ENCODE measurements at places on chromosomes 12 and 14.
A peak's percentile ranks its signal among the peaks of the same experiment; 100 is the strongest.

DNA sequence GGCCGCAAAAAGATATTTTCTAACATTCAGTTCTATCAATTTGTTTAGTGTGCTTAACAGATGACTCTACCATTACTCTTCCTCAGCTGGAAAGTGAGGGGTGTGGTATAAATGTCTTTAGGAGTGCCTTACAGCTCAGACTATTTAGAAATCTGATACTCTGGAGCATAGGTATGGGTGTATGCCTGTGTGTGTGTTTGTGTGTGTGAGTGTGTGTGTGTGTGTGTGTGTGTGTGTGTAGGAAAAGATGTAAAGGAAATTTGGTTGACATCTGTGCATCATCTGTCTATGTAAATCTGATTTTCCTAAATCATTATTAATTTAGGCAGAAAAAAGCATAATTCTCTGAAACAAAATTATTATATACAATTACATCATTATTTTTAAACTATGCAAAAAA, 16.0 kb downstream of the RNASE3 start:
- peaks cover 9% of the 10 kb centered on the region for H3K27me3 ChIP-seq
- H3K36me3 ChIP-seq = no peaks in the 10 kb centered on the region
- no peak for DNase-seq
- no peak overlapping the region for H3K4me3 ChIP-seq
- H3K4me1 ChIP-seq = no peaks in the 10 kb centered on the region
- H3K27ac ChIP-seq = no peak overlapping the region

- no peaks in the 10 kb centered on the region for H3K36me3 ChIP-seq
- no peak overlapping the region for H3K27ac ChIP-seq
- no peak overlapping the region for H3K4me3 ChIP-seq
- DNase-seq = no peak
- H3K27me3 ChIP-seq = no peaks in the 10 kb centered on the region
These were observed 76.7 kb downstream of the TMEM121 start for GRCh38 chr14:105602799-105603793.

DNA sequence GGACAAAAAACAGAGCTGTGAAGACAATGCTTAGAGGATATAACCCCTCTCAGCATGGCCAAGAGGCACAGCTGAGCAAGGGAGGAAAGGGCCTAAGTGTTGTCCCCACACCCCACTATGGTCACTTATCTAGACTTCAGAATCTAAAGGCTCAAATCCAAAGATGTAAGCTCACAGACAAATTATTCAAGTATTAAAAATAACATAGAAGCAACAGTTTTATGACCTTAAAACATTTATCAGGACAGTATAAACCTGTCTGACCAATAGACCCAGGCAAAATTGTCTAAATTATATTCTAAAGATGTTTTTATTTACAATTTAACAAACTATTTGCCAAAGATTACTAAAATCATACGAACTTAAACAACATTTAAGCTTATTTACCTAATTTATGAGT, 28.1 kb upstream of the PRICKLE1 start:
- no peaks in the 10 kb centered on the region for H3K27me3 ChIP-seq
- H3K27ac ChIP-seq = no peak overlapping the region
- DNase-seq = no peak
- H3K4me3 ChIP-seq = no peak overlapping the region

DNA sequence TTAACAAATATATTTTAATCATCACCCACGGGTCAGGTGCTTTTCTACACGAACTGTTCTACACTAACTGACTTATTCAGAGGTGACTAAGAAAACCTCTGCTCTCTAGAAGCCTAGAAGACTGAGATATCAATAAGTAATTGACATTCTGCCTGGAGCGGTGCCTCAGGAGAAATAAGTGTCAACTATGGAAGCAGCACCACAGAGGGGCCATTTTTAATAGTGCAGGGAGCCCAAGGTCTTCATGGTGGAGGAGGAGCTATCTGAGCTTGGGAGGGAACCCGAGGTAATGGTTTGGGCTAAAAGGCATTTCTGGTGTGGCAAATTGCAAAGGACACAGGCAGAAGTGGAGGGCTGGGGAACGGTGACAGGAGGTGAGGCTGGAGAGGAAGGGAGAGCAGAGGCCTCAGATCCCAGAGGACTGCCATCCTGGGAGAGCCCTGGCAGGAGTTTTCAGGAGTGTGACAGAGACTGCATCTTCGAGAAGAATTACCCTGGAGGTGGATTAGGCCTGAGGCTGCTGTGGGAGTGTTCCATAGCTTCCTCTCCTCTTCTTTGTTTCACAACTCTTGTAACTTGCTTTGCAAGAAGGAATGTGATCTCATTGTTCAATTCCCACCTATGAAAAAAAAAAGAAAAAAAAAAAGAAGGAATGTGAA, 123.1 kb downstream of the NPAS3 start:
- no peaks in the 10 kb centered on the region for H3K27me3 ChIP-seq
- H3K36me3 ChIP-seq = no peaks in the 10 kb centered on the region
- no peak overlapping the region for H3K27ac ChIP-seq
- H3K4me1 ChIP-seq = no peaks in the 10 kb centered on the region

DNA sequence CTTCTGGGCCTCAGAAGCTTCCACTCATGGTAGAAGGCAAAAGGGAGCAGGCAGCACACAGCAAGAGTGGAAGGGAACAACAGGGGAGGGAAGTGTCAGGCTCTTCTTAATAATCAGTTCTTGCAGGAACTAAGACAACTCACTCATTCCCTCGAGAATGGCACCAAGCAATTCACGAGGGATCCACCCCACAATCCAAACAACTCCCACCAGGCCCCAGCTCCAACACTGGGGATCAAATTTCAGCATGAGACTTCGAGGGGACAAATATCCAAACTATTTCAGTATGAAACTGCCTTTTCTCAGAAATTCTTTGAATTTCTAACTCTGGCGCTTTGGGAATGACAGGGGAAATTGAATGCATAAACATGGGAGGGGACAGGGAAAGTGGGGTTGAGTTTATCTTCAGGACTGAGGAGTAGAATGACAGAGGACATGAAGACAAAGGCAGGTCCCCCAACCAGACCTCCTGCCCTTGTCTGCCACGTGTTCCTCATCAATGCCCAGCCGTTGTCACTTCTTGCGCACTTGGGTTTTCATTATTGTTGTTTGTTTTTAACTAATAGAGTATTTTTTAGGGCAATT, 24.6 kb upstream of the APOF start:
- H3K27ac ChIP-seq = no peak overlapping the region
- no peaks in the 10 kb centered on the region for H3K27me3 ChIP-seq
- peaks cover 2% of the 10 kb centered on the region for H3K36me3 ChIP-seq

DNA sequence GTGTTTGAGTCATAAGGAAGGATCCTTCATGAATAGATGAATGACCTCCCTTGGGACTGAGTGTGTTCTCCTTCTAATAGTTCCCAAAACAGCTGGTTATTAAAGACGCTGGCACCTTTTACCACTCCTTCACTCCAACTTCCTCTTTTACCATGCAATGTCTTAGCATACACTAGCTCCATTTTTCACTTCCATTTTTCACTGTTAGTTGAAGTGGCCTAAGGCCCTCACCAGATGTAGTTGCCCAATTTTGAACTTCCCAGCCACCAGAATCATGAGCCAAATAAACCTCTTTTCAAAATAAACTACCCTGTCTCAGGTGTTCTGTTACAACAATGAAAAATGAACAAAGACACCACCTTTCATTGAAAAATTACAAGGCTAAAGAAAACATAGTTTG, 64.7 kb downstream of the GPR65 start:
- no peak for DNase-seq
- no peak overlapping the region for H3K27ac ChIP-seq
- peaks cover 22% of the 10 kb centered on the region for H3K27me3 ChIP-seq

DNA sequence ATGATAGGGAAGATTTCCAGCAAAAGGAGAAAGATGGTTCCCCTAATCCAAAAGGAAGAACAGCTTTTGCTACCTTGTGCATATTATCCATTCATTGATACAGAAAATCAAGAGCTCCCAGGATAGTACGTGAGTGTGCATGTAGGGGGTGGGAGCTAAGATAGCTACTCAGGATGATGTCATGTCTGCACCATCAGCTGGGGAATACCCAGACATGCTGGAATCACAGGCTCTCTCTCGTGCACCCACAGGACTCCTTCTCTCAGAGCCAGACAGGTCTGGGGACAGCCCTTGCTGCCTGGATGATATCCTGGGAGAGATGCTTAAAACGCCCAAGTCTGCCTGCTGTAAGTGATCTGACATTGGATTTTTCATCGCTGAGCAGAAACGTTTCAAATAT, 38.9 kb downstream of the FOXN3 start:
- no peak overlapping the region for H3K4me3 ChIP-seq
- H3K36me3 ChIP-seq = peaks cover 41% of the 10 kb centered on the region
- H3K27ac ChIP-seq = no peak overlapping the region
- H3K4me1 ChIP-seq = peaks cover 1% of the 10 kb centered on the region
- H3K27me3 ChIP-seq = no peaks in the 10 kb centered on the region

- no peak overlapping the region for H3K4me3 ChIP-seq
- H3K4me1 ChIP-seq = peaks cover 21% of the 10 kb centered on the region
- no peaks in the 10 kb centered on the region for H3K27me3 ChIP-seq
- peaks cover 76% of the 10 kb centered on the region for H3K36me3 ChIP-seq
- peak overlapping the region; percentile 15 for H3K27ac ChIP-seq
- DNase-seq = no peak
These were observed 53.9 kb downstream of the DYNC1H1 start for GRCh38 chr14:102018251-102018650.

GRCh38 chr12:117097159-117097558, 2.1 kb downstream of the TESC start:
- H3K4me1 ChIP-seq = peaks cover 17% of the 10 kb centered on the region
- peaks cover 29% of the 10 kb centered on the region for H3K27me3 ChIP-seq
- no peak overlapping the region for H3K27ac ChIP-seq
- no peaks in the 10 kb centered on the region for H3K36me3 ChIP-seq
- DNase-seq = no peak

GRCh38 chr14:69501423-69501838, 16.9 kb downstream of the PLEKHD1 start:
- no peak for DNase-seq
- no peaks in the 10 kb centered on the region for H3K4me1 ChIP-seq
- peaks cover 6% of the 10 kb centered on the region for H3K27me3 ChIP-seq

DNA sequence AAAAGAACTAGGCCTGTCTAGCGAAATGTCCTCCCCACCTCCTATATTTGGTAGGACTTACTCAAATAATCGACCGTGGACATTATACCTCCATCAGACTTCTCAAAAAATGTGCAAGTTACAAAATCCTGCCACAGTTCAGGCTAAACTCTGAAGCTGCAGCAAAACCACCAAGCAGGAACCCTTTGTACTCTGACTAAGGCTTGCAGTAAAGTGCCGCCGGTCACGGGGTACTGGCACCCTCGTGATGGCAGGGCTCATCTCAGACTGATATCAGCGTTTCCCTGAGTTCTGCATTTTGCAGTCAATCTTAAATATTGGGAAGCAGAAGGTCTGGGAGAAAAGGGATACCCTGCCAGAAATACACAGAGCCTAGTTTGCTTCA, 17.1 kb downstream of the SLC11A2 start:
- H3K27ac ChIP-seq = no peak overlapping the region
- peak overlapping the region; percentile 44 for H3K4me3 ChIP-seq
- no peaks in the 10 kb centered on the region for H3K27me3 ChIP-seq
- peaks cover 25% of the 10 kb centered on the region for H3K36me3 ChIP-seq
- peaks cover 20% of the 10 kb centered on the region for H3K4me1 ChIP-seq

DNA sequence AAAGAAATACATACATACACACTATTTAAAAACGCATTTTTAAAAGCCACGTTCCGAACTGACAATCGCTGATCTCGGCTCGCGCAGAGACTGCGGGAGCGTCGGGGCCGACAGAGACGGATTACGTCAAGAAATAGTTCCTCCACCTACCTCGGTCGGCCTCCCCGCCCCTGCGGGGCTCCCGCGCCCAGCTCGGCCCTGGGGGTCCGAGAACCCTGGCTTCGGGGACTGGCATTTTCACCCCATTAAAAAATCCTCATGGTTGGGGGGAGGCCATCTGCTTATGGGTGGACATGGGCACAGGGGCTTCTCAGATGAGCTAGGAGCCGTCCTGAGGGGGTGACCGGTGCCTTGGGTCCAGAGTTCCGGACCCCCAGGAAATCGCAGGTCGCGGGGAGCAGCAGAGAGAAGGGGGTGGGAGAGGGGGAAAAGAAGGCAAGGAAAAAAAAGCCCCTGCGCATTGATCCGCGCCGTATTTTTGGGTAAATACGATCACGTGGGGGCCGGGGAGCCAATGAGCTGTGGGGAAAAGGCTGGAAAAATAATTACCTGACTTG, 324 bp upstream of the HOXC9 start:
- no peaks in the 10 kb centered on the region for H3K36me3 ChIP-seq
- peak overlapping the region; percentile 9 for H3K4me3 ChIP-seq
- H3K27me3 ChIP-seq = peaks cover 94% of the 10 kb centered on the region
- H3K4me1 ChIP-seq = peaks cover 11% of the 10 kb centered on the region
- H3K27ac ChIP-seq = peak overlapping the region; percentile 55

GRCh38 chr14:101227611-101228594, 324.4 kb upstream of the RTL1 start:
- H3K27me3 ChIP-seq = no peaks in the 10 kb centered on the region
- no peaks in the 10 kb centered on the region for H3K36me3 ChIP-seq
- H3K4me1 ChIP-seq = peaks cover 1% of the 10 kb centered on the region
- no peak overlapping the region for H3K27ac ChIP-seq
- DNase-seq = no peak
- H3K4me3 ChIP-seq = no peak overlapping the region

GRCh38 chr12:98983647-98984046, 338.6 kb downstream of the APAF1 start:
- H3K27ac ChIP-seq = no peak overlapping the region
- no peaks in the 10 kb centered on the region for H3K36me3 ChIP-seq
- no peak overlapping the region for H3K4me3 ChIP-seq
- H3K4me1 ChIP-seq = no peaks in the 10 kb centered on the region
- no peak for DNase-seq
- H3K27me3 ChIP-seq = peaks cover 2% of the 10 kb centered on the region

DNA sequence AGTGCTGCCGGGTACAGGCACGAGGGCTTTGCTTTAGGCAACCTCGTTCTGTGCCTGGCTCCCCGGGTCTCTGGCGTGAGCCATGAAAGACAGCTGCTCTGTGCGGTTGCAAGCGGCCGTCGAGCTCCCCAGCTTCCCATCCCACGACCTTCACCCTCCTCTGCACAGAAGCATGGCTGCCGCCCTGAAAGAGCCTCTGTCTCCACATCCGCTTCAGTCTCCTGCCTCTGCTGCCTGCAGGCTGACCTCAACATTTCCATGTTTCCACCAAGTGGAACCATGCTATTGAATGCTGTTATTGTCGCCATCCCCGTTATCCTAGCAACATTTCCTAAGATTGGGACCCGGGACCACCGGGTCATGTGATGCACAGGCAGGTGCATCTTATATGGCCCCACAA, 57.1 kb downstream of the KDM2B start:
- H3K36me3 ChIP-seq = peaks cover 8% of the 10 kb centered on the region
- H3K4me3 ChIP-seq = no peak overlapping the region
- no peaks in the 10 kb centered on the region for H3K27me3 ChIP-seq
- no peak overlapping the region for H3K27ac ChIP-seq
- H3K4me1 ChIP-seq = peaks cover 3% of the 10 kb centered on the region

- H3K27ac ChIP-seq = no peak overlapping the region
- no peaks in the 10 kb centered on the region for H3K36me3 ChIP-seq
These were observed 5.2 kb downstream of the KCNJ8 start for GRCh38 chr12:21769307-21769706.

- H3K4me1 ChIP-seq = no peaks in the 10 kb centered on the region
- H3K4me3 ChIP-seq = no peak overlapping the region
These were observed 504.6 kb downstream of the ALG10 start for GRCh38 chr12:34526946-34527345.

- H3K4me3 ChIP-seq = no peak overlapping the region
- DNase-seq = no peak
These were observed 716 bp downstream of the TMEM179 start for GRCh38 chr14:104603711-104604401.

All from T-helper 2 cell treated with Interferon-gamma antibody and Interleukin-4, amounts not matched to agents 5 μg/mL and 100 μg/mL, for 36 hours (primary cell).